ENCODE measurements at places on chromosomes 11 and 22.

- no peak for DNase-seq
Measured at GRCh38 chr22:19902245-19902715, 39.3 kb upstream of the COMT start.

DNA sequence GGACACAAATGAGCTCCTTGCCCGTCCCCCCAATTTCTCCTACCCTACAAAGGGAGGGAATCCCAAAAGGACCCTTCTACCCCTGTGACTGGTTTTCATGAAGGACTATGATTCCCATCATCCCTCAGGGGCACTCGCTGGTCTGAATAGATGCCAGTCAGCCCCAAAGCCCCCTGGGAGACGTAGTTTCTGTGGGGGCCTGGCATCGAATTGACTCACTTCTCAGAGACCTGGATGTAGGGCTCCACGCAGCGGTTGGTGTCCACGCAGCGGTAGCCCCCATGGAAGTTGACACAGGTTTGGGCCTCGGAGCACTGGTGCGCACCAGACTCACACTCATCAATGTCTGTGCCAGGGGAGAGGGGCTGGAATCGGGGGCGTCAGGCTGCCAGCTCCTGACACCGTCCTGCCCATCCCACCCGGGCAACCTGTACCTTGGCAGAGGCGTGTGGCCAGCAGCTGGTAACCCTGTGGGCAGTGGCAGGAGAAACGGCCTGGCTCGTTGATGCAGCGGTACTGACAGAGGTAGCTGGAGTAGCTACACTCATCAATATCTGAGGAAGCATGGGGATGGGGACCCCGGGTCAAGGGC is 4.4 kb downstream of the EFEMP2 start:
- DNase-seq, result no peak

GRCh38 chr11:64583296-64584262 is 7.4 kb upstream of the SLC22A12 start:
- no peak for DNase-seq

GRCh38 chr22:22680396-22680795 is 36.0 kb downstream of the GGTLC2 start:
- DNase-seq, result no peak

- DNase-seq, result no peak
Measured at GRCh38 chr11:1461826-1462697, 24.5 kb downstream of the MOB2 start.

DNA sequence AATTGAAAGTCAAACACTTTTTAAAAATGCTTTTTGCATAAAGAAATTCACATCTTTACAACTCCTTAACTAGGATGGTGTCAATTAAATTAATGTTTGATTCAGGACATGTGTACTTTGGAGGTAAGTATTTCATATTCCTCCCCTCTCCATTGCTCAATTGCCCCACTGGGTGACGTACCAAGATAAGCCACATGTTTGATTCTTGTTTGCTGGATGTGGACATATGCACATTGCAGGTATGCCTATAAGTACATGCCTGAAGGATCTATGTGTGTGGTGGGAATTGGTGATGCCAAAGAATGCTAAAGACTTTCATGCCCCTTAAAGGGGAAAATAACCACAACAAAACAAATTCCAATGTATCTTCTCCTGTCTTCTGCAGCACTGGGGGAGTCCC is 5.8 kb downstream of the CD44 start:
- DNase-seq, result no peak

GRCh38 chr11:45659818-45660160 is 5.6 kb downstream of the CHST1 start:
- no peak for DNase-seq

- DNase-seq, result no peak
Measured at GRCh38 chr11:44127130-44127529, 31.7 kb downstream of the EXT2 start.

- no peak for DNase-seq
Measured at GRCh38 chr22:28884747-28885350, 1.5 kb downstream of the ZNRF3 start.

GRCh38 chr11:82321206-82321605 is 412.5 kb downstream of the FAM181B start:
- DNase-seq, result no peak

- no peak for DNase-seq
Measured at GRCh38 chr11:113493206-113493605, 18.0 kb upstream of the DRD2 start.
